Activated naive CD4-positive, alpha-beta T cell (primary cell): ENCODE measurements at places on chromosomes 6 and 20.

GRCh38 chr6:105357165-105357564 is 45.7 kb downstream of the PREP start:
- no peak for DNase-seq

- DNase-seq = no peak
These were observed 40.3 kb downstream of the NKAIN2 start for GRCh38 chr6:123844011-123844410.

DNA sequence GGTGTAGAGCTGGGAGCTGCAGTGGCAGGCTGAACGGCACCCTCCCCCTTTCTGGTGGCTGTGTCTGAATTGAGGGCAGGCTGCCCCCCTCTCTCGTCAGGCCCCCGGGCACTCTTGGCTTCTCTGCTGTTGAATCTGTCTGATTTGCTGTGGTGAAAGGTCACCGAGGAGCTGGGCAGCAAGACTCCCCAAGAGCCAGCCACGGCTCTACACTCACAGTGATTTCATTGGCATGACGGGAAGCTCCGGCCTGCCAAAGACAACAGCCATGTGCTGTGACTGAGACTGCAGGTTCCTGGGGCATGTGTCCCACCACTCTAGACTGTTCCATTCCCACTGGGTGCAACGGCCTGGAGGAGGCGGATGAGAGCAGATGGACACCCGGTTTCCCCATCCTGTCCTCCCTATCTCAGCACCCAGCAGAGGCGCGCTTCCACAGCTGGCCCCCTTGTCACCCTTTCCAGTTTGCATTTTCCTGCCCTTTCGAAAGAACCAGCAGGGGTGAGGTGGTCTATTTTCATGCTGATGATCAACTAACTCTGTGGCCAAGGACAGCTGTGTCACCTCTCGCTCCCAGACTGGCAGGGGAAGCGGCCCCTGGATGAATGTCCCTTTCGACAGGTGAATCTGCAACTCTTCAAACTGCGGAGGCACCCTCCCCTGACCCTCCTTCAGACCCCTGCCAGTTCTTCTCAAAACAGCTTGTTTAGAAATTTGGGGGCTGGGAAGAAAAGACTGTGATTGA is 2.2 kb downstream of the APCDD1L start:
- no peak for DNase-seq

- no peak for DNase-seq
These were observed 252.7 kb downstream of the KHDC1L start for GRCh38 chr6:72972579-72972978.

GRCh38 chr6:40778918-40779317 is 191.8 kb upstream of the LRFN2 start:
- DNase-seq = no peak

GRCh38 chr20:63586797-63587196 is 12.8 kb upstream of the HELZ2 start:
- no peak for DNase-seq

- no peak for DNase-seq
These were observed 767 bp downstream of the PTK6 start for GRCh38 chr20:63536241-63536977.

GRCh38 chr20:461254-462198 is 807 bp downstream of the TBC1D20 start:
- DNase-seq = peak; percentile 51

GRCh38 chr6:51019806-51020205 is 201.1 kb downstream of the TFAP2B start:
- no peak for DNase-seq

- DNase-seq = no peak
These were observed 2.7 kb downstream of the PAQR8 start for GRCh38 chr6:52364480-52365166.

DNA sequence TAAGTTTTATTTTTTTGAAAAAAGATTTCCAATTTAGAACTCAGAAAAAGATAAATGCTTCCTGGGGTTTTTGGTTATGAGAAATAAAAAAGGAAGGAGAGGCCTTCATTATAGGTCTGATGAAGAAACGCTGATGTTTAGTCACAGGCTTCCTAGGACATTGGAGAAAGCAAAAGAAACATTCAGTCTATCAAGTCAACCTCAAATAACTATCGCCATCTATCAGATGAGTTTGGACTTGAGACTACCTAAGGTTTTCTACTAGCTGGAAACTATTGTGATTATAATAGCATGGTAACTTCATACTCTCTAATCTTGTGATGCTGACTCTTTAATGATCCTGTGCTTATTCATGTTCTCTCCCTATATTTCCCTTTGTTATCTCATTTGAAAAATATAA is 171.3 kb downstream of the TPBG start:
- DNase-seq = no peak

DNA sequence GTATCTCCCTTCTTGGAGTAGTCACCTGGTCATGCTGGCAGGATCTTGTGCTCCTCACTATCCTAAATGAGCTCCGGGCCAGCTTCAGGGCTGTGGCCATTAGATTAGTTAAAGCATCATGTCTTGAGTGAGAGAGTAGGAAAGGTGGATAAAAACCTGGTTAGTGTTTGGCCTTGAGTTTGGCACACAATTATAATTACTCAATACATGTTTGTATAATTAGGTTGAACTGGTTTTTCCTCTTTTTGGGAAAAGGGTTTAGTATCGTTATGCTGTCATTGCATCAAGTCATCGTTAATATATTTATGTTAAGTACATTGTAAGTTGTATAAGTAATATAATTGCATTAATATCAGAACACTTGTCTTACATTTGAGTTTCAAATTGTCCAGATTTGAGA is 126.3 kb downstream of the CDKAL1 start:
- no peak for DNase-seq

DNA sequence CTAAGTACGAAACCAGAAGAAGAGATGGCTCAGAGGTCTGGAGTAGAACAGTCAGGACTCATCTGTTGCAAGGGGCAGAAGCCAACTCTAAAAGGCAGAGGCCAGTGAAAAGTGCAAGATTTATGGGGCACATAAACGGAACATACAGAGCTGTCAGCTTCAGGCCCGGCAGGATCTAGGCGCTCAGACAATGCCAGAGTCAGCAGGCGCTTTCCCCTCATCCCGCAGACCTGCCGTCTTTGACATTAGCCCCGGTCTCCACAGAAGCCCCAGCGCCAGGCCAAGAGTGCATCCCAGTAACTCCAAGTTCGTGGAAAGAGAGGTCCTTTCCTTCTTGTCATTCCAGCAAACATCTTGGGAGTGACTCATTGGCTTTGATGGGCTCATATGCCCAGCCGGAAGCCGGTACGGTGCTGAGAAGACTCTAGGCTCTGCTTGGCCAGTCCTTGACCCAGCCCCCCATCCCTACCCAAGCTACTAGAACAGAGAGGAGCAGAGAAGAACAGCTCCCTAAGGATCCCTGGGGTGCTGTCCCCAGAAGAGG is 260.9 kb downstream of the TAF4 start:
- DNase-seq = no peak

DNA sequence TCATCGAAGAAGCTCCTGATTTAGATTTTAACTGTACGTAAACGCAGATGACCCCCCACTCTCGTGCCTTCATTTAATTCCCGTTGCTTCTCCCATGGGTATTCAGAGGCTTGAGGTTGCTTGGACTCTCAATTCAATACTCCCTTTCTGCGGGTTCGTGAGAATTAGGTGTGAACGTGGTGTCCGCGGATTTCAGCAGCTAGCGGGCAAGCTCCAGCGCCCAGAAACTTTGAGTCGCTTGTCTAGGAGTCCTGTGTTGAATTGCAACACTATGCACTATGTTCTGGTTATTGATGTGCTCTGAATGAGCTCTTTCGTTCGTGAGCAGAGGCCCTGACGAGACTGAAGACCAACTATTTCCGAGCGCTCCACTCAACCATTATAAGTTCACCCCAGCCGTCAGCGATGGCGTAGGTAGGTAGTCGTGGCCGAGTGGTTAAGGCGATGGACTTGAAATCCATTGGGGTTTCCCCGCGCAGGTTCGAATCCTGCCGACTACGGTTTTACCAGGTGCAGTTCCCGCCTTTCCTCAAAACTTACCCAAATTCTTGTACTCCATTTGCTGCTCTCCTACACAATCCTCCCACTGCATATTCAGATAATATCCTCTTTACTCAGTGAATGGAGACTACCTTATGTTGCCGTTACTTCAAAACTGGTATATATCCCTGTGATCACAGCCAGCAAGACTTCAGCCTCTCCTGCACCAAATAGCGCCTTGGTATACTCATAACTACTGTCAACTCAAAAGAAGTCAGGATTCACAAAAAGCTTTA is 72.6 kb upstream of the ZNF184 start:
- no peak for DNase-seq

DNA sequence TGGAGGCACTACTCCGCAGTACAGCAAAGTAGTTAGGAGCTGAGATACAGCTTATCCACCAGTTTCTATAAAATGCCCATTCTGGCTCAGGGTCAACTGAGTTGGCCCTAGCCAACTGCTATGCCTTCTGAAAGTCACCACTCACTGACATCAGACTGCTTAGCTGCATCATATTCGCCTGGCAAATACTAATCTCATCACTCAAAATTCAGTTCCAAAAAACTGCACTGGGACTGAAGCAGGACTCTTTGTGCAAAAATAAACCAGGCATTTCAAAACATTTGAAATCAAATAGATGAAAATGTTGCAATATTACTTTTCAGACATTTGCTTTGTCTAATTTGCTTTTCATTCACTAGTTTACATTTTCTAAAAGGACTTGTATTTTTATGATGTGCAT is 230.0 kb downstream of the ALDH8A1 start:
- DNase-seq = no peak

- no peak for DNase-seq
These were observed 90.9 kb upstream of the GCM1 start for GRCh38 chr6:53239526-53239925.

GRCh38 chr6:6191476-6191875 is 129.0 kb downstream of the F13A1 start:
- no peak for DNase-seq

- no peak for DNase-seq
These were observed 18.0 kb upstream of the HMGA1 start for GRCh38 chr6:34218691-34219090.

DNA sequence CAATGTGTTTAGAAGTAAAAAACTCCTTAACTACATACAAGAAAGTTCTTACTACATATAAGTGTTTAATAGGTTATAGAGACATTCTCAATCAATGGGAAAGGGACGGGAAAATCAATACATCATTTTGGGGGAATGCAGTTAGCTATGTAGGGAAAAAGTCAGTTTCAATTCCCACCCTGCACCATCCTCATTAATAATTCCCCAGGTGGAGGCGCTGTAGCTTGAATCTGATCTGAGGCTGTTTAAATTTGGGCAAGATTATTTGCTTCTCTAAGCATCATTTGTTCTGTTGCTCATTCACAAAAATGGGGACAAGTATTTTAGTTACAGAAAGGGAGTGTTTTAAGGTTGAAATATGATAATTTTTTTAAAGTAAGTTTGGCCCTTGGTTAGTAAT is 19.1 kb downstream of the OLIG3 start:
- no peak for DNase-seq

DNA sequence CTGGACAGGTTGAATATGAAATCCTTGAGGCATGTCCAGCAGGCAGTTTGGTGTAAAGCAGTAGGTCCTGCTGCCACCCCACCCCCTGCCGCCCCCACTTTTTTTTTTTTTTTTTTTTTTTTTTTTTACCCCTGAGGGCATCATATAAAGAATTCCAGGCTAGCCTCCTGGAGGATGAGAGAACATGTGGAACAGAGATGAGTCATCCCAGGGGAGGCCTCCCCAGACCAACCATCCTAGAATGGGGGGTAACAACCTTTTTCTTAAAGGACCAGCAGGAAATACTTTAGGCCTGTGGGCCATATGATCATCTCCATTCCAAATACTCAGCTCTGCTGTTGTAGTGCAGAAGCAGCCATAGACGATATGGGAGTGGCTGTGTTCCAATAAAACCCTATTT is 170.9 kb downstream of the GJA10 start:
- no peak for DNase-seq

- no peak for DNase-seq
These were observed 239.8 kb upstream of the SULF2 start for GRCh38 chr20:48025051-48025515.

GRCh38 chr6:7911345-7911725 is 747 bp upstream of the TXNDC5 start:
- no peak for DNase-seq

DNA sequence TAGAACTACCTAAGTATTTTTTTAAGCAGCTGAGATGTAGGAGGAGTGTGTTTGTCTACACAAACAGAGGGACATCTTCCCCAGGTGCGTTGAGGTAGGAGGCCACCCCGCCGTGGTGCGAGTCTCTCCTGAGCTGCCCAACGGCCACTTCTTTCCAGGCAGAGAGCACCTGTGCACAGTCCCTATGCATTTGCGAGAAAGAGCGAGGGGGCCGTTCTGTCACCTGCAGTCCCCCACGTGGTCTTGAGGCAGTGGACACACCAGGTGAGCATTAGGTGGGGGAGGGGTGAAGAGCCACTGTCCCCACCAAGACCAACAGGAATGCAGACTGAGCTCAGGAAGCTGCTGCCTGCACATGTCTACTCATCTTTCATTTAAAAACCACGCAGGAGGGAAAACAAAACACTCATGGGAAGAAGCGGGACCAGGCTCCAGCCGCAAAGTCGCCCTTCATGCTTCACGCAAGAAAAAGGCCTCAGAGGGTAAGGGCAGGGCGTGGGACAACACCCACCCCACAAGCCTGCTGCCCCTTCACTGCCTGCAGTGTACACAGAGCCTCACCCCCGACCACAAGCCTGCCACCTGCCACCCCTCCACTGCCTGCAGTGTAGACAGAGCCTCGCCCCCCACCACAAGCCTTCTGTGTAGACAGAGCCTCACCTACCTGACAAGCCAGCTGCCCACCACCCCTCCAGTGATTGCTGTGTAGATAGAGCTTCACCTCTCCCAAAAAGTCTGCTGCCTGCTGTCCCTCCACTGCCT is 142.0 kb downstream of the DLL1 start:
- no peak for DNase-seq

DNA sequence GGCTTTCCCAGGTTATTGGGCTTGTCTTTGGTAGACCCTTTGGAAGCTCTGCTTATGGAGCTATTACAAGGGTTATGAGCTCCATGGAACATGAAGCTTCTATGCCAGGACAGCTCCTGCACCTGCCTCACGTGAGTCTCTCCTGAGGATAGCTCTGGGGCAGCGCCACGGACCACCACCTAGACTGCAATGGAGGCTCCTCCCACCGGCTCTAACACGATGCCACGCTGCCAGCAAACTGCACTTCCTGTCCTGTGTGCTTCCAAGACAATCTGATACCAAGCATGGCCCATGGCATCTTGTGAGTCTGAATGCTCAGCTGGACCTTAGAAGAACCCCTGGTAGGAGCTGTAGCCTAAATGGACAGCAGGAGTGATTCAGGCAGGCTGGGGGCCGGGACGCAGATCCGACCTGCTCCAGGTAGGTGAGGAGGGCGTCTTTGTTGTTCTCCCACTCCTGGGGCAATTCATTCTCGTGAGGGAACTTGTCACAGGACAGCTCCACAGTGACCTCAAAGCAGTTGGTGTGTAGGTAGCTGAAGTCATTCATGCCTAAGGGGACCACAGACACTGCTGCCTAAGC is 5.5 kb downstream of the CPXM1 start:
- DNase-seq = no peak

GRCh38 chr6:35046862-35047261 is 94.3 kb downstream of the TCP11 start:
- DNase-seq = no peak

GRCh38 chr6:148261470-148261869 is 81.2 kb upstream of the SASH1 start:
- DNase-seq = no peak
